ENCODE measurements at places on chromosomes 5 and 9.

DNA sequence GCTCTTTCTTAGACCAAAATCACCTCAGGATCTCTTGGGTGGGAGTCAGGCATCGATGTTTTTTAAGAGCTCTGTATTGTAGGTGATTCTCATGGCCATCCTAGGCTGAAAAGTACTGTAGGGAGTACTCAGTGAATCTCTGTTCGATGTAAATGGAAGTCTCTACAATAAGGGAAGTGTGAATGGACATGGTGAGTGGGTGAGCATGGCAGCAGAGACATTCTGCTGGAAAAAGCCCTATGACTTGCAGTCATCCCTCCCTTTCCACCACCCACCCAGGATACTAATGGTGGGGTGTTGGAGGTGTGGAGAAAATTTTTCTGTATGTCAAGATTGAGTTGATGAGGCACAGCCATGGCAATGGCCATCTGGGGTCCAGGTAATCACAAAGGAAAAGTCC, 30.9 kb downstream of the ZNF366 start:
- no peak for DNase-seq

- peak; percentile 51 for DNase-seq
Observed at GRCh38 chr5:175534070-175534932, 55.9 kb downstream of the SFXN1 start.

DNA sequence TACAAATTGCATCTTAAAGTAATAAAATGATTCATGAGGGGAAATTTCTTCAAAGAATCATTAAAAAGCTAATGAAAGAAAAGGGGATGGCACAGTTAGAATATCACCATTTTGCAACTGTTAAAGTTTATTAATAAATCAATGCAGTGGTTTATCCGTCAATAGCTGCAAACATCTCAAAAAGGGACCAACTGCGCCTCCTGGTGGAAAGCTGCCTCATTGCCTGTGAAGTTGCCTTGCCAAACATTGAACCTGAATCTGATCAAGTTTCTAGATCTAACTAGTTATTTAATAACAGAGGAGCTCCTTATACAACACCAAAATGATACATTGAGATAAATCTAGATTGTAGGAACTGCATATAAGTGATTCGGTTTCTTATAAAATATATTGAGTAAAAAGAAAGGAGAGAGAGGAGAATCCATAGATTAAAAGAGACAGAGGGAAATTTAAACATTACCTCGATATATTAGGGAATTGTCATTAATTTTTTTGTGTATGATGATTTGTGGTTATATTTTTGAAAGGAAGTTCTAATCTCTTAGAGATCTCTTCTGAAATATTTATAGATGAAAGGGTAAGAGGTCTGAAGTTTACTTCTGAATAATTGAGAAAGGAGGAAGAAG, 6.9 kb upstream of the NDUFB6 start:
- peak; percentile 67 for DNase-seq

DNA sequence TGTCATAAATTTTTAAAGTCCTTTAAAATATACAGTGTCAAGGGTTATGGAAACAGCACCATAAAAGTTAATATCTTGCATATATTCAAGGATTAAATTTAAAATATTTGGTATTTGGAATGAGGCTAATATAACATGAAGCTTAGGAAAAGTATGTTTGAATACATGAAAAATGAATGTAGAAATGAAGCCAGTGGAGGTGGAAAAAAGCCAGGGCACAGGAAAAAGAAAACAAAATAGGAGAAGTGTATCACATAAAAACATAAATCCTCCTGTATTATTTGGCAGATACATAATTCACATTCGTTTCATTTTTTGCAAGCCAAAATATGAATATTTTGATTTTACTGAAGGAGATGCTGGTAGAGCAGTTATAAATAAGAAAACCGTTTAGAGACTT, 587.0 kb upstream of the ZNF608 start:
- DNase-seq = no peak

DNA sequence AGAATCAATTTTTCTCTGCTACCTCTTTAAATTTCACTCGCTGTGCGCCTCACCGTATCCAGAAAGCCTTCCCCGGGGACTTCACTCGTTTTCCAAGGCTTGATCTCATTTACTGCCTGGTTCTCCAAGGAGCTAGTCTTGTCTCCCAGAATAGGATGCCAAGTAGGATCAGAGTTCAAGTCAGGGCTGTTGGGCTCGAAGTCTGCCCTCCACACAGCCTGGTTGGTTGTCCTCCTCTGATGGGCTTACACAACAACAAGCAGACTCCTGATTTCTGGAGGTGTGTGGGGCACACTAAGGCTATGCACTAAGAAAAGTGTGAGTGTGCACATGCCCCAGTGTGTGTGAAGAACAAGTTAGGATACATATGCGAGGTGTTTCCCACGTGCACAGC, 14.0 kb upstream of the TNIP1 start:
- DNase-seq = no peak

DNA sequence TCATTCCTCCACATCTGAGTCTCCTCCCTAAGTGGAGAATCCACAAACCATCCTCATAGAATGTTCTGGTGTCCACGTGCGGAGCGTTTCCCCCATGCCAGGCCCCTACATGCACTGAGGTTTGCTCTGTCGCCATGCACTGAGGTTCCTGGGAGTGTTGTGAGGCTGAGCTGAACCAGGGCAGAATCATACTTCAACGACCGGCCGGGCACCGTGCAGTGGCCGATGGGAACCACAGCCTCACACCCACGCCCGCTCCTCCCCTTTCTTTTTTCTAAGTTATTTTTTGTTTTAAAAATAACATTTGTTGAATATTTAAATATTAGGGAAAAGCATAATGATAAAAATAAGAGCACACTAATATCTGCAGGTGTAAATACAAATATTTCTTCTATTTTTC, 260.4 kb upstream of the IRX4 start:
- DNase-seq = no peak

- no peak for DNase-seq
Observed at GRCh38 chr5:129905473-129906176, 1.4 kb downstream of the CHSY3 start.

DNA sequence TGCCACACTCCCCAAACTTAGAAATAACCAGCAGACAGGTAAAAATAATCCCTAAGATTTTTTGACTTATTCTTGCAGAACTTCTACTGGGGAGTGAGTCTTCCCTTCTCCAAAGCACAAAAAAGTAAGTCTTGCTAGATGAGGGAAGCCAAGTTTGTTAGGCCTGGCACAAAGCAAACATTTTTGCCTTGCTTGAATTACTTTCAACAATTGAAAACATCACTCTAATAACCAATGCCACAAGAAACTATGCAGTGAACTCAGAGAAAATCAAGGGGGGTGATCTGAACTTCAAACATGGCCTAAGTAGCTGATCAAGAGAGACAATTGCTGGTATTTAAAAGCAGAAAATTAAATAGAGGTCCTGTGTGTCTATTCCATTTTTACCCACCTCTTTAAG, 123.6 kb upstream of the SLC1A3 start:
- DNase-seq = no peak

DNA sequence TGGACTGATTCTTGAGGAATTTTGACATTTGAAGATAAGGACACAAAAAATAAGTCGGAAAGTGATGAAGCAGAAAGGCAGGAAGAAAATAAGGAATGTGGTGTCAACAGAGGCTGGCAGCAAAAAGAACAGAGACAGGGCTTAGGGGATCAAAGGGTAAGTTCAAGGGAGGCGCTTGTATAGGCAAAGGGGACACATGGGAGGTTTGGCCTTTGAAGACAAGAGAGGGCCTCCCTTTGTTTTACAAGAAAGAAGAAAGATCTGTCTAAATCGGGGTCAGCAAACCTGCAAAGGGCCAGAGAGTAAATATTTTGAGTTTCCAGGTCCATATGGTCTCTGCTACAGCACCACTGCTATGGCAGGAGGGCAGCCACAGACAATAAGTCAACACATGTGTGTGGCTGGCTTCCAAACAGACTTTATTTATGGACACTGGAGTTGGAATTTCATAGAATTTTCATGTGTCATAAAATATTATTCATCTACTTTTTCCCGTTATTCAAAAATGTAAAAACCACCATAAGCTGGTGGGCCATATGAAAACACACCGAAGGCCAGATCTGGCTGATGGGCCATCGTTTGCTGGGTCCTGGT, 112.0 kb upstream of the FBXL7 start:
- no peak for DNase-seq

DNA sequence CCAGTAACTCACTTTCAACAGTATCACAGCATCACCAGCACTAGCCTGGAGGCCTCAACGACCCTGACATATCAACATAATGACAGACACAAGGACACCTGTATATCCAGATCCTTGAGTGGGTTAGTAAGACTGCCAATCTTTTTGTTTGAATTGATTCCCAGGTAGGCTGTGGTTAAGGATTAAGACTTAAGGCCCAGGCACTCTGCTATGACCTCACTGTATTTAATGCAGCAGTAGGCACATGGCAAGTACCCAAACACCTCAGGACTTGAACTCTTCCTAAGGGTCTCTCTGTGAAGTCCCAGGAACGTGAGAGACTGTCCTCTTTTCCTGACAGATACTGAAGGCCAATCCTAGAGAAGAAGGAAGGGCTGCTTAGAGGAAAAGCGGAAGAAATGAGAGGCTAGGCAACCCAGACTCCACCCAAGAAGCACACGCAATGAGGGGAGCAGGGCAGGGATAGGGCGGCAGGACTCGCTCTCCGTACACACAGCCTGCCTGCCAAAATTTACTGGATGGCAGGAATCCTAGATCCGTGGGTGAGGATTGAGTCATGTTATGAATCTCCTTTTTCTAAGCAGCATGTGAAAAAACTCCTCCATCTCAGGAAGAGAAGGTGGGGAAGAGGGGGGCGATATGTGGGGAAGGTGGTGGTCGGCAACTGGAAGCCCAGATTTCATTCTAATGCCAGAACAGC, 93.4 kb downstream of the SIL1 start:
- DNase-seq = no peak

- no peak for DNase-seq
Observed at GRCh38 chr9:106860721-106861639, 2.0 kb upstream of the ZNF462 start.

GRCh38 chr9:69012696-69013381, 1.1 kb downstream of the PRKACG start:
- no peak for DNase-seq

DNA sequence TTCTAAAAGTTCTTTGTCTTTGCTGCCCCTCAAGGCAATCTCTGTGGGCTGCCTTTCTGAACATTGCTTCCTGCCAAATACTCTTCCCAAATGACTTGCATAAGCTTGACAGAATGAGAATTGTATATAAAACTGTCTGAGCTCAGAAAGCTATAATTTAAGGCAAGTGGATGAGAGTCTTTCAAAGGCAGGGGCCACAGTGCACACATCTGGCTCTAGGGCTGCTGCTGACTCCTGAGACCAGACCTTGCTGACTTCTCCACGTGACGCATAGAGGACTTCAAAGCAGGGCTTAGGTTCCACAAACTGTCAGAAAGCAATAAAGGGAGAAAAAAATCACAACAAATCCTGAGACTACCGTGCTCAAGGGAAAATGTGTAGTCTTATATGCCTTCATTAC, 79.4 kb upstream of the DIRAS2 start:
- no peak for DNase-seq

- DNase-seq = no peak
Observed at GRCh38 chr9:23683611-23684061, 142.4 kb downstream of the ELAVL2 start.

GRCh38 chr9:131500939-131501541, 1.7 kb upstream of the POMT1 start:
- peak; percentile 23 for DNase-seq

DNA sequence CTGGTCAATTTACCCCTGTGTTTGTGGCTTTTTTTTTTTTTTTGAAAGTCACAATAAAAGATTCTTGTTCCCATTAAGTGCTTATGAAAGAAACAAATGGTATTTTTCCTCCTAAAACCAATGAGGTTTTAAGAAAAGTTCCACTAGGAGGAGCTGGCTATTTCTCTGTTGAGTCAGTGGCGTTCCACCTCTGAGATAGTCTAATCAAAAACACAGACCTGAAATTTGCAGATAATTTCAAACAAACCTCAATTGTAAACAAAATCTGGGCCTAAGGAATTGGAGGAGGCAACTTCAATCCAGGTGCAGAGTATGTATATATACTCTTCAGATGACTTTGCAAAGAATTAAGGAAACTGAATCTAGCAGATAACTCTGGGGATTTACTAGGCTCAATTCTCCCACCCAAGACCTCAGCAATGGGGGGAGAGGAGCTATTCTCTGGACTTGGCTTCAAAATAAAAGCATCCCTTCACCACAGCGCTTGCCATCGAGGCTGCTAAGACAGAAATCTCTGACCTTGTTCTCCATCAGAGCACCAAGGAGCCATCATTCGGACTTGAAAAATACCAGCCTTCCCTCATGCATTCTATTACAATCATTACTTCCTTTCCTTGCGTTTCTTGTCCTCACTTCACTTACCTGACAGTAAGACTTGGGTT, 52.4 kb downstream of the FANCC start:
- DNase-seq = no peak

DNA sequence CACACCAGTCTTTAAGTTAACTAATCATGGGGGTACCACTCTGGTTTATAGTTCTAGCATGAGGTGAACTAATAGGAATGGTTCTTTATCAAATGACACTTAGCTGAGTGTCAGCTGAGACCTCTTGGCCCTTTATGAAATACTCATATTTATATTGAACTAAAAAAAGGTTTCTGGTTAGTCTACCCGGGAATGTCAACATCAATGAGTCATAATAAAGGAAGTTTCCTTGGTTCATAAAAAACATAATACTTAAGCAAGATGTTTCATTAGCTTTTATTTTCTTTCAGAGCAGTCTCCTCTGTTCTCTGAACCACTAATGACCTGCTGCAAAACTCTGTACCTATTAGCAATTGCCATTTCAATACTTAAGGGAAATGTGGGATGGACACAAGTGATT, 13.7 kb downstream of the DAB2 start:
- no peak for DNase-seq

DNA sequence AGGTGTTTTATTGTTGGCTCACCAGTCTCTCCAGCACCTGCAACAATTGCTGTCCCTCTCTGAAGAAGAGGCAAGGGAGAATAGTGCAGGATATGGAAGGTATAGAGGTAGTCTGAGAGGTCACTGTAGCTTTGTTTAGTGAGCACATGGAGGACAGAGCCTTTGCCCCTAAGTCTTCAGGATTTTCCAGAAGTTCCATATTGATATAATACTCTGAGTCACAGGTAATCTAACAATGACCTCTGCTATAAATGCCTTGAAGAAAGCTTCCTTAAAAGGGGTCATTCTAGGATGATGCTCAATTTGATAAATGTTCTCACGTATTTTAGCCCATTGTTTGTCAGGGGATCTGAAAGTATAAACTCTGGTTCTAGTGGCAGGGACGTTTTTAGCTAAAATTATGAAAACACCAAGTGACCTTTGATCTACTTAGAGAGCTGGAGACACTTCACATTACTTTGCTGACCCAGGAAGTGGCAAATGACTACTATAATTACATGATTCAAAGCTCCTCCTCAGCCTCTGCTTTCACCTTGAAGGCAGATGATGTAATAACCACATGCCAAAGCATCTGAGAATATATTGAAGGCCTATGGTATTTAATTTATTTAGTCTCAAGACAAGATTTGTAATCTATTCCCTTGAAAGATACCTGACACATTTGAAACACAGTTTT, 366.9 kb upstream of the NUDT12 start:
- no peak for DNase-seq

- DNase-seq = no peak
Observed at GRCh38 chr9:129983891-129984290, 59.1 kb downstream of the FNBP1 start.

- DNase-seq = no peak
Observed at GRCh38 chr5:101897914-101898313, 398.2 kb downstream of the SLCO4C1 start.

GRCh38 chr5:168667301-168667840, 88.2 kb upstream of the PANK3 start:
- no peak for DNase-seq

All from stimulated activated CD8-positive, alpha-beta memory T cell treated with anti-CD3 and anti-CD28 coated beads, Interleukin-4, amount 100 ng/mL, for 1 hour (primary cell).